Stimulated activated CD8-positive, alpha-beta memory T cell treated with anti-CD3 and anti-CD28 coated beads, Interleukin-12 subunit alpha, Interleukin-12 subunit beta, amount 100 ng/mL, for 4 hours (primary cell): ENCODE measurements at places on chromosomes 16 and 17.

GRCh38 chr16:4316864-4317531 is 1.1 kb downstream of the GLIS2 start:
- no peak for DNase-seq

GRCh38 chr16:12062343-12063003 is 85.9 kb downstream of the SNX29 start:
- no peak for DNase-seq

- DNase-seq: no peak
Measured at GRCh38 chr16:54657058-54657708, 273.5 kb upstream of the IRX5 start.

DNA sequence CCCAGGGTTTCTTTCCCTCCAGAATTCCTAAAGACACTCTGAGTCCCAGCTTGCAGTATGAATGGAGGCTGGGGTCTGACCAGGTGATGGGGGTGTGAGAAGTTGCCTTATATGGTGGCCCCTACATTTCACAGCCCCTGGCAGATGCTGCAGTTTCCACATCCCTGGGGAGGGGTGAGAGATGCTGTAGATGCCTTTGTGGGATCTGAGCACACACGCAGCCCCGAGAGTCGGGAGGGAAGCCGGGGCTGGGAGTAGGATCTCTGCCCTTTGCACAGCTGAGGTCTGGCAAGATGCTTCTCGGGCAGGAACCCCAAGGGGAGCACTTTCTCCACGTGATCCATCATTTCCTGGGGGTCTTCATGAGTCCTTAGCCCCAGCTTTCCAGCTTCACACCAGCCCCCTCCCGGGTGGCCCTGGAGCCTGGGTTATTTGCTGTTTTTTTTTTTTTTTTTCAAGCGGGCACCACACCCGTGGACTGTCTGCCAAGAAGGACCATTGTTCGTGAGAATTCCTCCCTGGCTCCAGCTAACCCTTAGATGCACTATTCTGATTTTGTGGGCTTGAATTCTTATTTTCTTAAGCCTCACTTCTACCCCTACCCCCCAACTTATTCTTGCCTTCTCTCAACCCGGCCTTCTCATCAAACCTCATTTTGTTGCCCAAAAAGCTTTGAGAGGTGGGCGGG is 50.6 kb downstream of the NTN1 start:
- no peak for DNase-seq

- DNase-seq: no peak
Measured at GRCh38 chr16:54493594-54493993, 207.0 kb upstream of the IRX3 start.

- no peak for DNase-seq
Measured at GRCh38 chr16:55379876-55380390, 55.9 kb downstream of the IRX6 start.

- no peak for DNase-seq
Measured at GRCh38 chr17:83025636-83026280, 53.7 kb upstream of the METRNL start.
